Activated CD4-positive, CD25-positive, alpha-beta regulatory T cell treated with anti-CD3 and anti-CD28 coated beads, Interleukin-2, amount 50 U/mL, for 72 hours (primary cell): ENCODE measurements at places on chromosomes 11 and 22.

DNA sequence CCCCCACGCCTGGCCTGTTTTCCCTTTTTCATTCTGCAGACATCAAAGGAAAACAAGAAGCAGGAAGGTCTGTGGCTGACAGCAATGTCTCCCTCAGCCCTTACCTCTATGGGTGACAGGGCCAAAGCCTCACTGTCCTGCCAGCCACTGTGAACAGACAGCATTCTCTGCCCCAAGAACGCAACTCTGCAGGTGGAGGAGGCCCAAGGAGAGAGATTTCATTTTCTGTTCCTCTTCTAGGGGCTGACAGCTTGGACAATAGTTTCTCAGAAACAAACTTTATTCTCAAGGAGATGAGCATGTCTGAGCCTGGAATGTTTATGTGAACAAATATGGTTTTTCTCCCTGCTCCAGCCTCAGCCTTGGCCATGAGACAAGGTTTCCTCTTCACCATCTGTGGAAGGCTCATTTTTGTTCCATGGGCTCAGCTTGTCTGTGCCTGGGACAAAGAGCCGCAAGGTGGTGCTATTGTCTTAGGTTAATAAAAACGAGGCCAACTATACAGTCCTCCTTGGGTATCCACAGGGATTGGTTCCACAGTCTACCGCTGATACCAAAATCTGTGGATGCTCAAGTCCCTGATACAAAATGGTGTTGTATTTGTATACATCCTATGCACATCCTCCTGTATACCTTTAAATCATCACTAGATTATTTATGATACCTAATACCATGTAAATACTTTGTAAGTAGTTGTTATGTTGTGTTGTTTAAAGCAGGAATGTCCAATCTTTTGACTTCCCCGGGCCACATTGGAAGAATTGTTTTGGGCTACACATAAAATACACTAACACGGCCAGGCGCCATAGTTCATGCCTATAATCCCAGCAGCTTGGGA, 5.8 kb downstream of the PIWIL3 start:
- peak; percentile 42 for DNase-seq

DNA sequence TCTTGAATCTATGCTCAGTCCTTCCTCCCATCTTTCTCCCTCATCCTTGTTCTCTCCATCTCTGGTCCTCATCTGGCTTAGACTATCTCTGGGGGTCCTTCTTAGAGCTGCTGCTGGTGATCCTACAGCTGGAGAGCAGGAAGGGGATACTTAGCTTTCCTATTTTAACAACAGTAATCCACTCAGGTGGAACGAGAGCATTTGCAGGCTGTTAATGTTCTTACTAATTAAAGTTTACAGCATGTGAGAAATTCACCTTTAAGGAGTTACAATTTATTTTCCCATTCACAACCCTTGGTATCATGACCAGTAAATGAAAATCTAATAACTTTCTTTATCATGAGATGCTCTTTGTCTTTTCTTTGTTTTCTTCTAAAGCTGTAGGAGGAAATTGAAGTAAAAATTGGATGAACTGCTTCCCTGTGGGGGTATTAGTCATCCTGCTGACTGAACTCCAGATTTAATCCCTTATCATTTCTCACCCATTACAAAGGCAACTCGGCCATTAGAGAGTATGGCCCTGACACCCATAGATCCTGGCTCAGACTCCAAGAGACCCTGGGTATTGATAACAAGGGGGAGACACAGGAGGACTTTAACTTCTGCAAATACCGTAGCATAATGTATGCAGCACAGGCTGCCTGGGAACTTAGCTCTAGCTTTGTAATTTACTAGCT, 37.6 kb upstream of the MTNR1B start:
- DNase-seq, result no peak

DNA sequence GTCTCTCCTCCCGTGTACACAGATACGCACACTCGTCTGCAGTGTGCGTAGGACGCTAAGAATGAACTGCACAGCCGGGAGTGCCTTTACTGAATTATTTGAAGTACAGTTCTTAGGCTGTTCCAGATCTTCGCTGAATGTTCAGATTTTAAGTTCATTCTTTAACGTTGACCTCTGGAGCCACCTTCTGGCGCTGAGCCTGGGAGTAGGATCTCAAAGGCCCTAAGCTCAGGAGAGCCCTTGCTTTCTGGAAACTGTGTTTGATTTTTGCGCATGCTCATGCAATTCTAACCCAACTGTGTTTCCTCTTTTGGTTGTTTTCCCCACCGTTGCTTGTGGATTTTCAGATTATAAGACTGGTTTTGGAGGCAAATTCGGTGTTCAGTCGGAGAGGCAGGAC, 22.8 kb downstream of the CTTN start:
- DNase-seq, result no peak

DNA sequence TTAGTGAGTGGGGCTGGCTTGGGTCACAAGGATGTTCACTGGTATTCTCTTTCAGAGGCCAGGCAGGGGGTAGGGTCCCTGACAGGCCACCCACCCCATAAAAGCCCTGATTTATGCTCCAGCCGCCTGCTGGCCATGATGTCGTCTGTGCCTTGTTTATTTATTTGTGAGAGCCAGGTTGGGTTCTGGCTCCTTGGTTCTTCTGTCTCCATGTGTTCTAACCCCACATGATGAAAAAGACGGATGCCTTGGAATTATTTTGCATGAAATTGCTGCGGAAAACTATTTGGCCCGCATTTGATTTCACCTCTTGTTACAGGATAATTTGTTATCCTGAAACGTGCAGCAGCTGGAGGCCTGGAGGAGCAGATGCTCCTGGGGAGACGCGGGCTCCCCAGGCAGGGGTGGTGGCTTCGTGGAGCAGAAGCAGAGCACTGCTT, 46.3 kb upstream of the WNT11 start:
- DNase-seq, result no peak

GRCh38 chr11:1090600-1091331, 16.1 kb downstream of the MUC2 start:
- DNase-seq, result no peak

GRCh38 chr11:5796541-5796940, 5.5 kb upstream of the OR52N1 start:
- no peak for DNase-seq

DNA sequence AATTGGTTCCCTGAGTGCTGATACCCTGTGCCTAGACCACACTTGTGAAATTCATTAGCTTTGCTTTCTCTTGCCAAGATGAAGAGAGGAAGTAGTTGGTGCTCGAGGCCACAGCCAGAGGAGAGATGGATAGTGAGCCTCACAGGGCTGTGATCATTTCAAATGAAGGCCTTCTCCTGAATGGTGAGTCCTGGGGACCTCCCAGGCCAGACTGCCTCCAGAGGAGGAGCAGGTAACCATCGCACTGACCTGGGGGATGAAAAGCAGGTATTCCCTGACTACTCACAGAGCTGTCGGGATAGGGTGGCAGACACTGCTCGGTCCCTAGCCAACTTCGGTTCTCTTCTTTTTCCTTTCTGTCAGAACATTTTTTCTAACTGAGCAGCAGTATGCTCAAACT, 4.8 kb upstream of the FXYD6 start:
- DNase-seq, result no peak

GRCh38 chr11:65776710-65777141, 4.0 kb downstream of the AP5B1 start:
- no peak for DNase-seq

DNA sequence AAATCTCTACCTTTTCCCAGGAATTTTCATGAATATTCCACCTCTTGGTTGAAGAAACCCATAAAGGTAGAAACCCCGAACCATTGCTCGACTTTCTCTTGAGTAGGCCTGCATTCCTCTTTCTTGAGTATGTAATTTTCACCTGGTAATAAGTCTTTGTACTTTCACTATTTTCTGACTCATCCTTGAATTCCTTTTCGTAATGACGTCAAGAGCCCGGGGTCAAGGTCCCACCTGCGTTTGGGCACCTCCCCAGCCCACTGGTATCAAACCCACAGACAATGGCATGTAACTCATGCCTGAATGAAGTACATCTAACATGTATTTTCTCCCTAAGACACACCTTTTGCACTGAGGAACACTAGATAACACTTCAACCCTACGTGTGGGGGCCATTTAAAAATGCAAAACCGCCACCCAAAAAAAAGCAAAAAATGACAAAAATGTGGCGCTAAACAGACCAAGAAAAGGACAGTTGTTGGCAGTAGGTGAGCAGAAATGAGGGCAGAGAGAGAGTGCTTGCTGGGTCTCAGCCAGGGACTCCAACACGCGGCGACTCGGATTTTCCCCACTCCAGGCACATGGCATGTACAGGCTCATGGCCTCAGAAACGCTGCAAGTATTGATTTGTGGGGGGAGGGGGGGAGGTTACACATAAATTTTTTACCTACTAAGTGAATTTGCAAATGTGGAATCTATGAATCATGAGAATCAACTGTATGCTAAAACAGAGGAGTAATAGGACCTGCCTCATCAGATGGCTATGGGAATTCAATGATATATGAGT, 4.1 kb upstream of the C11orf24 start:
- no peak for DNase-seq

GRCh38 chr22:47549741-47550340, 787.4 kb downstream of the TBC1D22A start:
- no peak for DNase-seq

DNA sequence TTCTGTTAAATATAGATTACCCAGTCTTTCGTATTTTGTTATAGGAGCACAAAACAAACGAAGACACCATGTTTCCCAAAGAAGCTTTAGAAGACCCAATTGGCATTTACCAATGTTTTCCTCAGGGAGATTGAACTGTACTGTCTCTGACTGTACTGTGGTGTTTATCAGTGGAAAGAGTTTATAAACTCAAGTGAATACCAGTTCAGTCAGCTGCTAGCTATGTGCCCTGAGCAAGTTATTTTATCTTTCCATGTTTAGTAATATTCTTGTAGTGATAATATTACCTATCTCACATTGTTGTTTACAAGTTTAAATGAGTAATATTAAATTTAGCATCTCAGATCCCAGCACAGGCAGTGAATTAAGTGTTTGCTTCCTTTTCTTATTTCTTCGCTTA, 773.2 kb downstream of the KCNA4 start:
- DNase-seq, result no peak

DNA sequence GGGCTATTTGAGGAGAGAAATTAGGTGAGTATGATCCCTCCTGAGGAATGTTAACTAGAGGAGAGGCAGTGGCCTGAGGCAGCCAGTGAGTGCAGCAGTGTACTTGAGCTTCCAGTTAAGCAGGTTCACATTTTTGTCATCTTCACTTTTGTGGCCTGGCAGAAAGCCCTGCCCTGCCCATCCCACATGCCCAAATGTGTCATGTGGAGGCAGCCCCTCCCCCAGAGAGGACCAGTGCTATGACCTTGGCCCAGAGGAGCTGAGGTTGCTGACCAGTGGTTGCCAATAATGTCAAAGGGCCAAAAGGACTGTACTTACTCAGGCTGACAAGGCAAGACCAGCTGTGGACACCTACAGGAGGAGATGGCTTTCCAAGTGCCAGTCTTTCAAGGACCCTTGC, 17.6 kb upstream of the GRK2 start:
- DNase-seq, result no peak

DNA sequence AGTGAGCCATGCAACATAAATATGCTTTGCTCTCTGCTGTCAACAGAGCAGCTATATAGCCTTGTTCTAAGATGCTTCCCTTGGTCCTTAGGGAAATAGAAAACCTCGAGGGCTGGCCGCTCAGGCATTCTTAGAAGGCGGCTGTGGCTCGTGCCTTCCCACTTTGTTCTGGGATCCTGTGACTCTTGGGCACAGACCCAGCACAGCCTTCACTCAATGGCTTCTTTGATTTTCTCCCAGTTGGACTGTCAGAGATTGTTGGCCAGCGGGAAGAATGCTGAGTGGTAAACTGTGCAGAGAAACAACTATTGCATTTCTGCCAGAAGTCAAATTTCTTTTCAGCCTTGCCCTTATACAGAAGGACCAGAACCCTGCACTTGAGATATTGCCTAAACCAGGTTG, 9.5 kb upstream of the MICAL2 start:
- no peak for DNase-seq

DNA sequence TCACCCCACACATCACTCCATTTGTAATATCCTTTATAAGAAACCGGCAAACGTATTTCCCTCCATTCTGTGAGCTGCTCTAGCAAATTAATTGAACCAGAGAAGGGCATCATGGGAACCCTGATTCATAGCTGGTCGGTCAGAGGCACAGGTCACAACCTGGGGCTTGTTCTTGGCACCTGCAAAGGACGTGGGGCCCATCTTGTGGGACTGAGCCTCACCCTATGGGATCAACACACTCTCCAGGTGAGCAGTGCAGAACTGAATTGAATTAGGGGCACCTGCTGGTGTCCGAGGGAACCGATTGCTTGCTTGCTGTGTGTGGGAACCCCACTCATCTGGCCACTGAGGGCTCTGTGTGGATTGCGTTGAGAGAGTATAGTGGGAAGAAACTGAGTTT, 145.3 kb downstream of the CTTN start:
- no peak for DNase-seq

- peak; percentile 95 for DNase-seq
Measured at GRCh38 chr11:46346886-46347636, at the start of gene DGKZ. Gene DGKZ (plus strand): TSS chr11:46347463. CDS start chr11:46347660, 197 bp downstream.

- no peak for DNase-seq
Measured at GRCh38 chr11:27279460-27279859, 83.6 kb downstream of the CCDC34 start.

- no peak for DNase-seq
Measured at GRCh38 chr11:119520400-119520799, 97.4 kb upstream of the THY1 start.

DNA sequence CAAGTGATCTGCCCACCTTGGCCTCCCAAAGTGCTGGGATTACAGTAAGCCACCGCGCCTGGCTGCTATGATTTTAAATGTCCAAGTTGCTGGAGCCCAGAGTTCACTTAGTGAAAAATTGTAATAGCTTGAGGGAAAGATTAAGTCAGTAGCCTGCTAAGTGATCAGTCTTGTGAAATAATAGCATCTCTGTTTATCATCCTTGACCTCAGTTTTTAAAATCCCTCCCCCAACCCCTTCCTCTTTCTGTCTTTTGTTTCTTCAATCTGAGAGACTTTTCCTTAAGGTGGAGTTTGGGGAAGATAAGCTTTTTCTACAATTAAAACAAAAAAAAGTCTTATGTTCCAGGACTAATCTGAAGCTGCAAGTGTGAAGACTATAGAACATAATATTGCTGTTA, 6.4 kb downstream of the HIPK3 start:
- no peak for DNase-seq

GRCh38 chr11:12715941-12716340, 41.7 kb downstream of the TEAD1 start:
- no peak for DNase-seq

GRCh38 chr11:105786741-105787140, 176.9 kb downstream of the GRIA4 start:
- no peak for DNase-seq

GRCh38 chr22:48869788-48870187, 957.9 kb downstream of the BRD1 start:
- no peak for DNase-seq
